ENCODE measurements at places on chromosomes 3 and 15. TPM values are rescaled to one million over a fixed set of nuclear protein-coding genes. Genes with fewer than 3 reads are reported as not detected.

DNA sequence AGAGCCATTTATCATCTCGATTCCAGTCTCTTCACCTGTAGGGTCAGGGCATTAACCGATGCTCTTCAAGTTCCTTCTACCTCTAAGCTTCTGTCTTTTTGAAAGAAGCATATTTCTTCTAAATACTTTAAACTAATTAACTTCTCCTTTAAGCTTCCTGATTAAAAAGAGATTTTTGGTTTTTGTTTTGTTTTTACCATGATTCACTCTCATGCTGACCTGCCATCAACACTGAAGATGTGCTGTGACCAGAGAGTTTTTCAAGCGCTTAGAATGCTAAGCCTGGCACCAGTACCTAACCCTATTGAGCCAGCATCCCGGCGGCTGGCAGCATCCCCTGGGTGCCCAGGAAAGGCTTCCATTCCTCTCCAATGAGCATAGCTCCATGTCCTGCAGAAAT, 89.3 kb downstream of the FOXP1 start:
- DNase-seq: no peak

- no peak for DNase-seq
Observed at GRCh38 chr3:35296533-35296932, 342.8 kb upstream of the ARPP21 start.

DNA sequence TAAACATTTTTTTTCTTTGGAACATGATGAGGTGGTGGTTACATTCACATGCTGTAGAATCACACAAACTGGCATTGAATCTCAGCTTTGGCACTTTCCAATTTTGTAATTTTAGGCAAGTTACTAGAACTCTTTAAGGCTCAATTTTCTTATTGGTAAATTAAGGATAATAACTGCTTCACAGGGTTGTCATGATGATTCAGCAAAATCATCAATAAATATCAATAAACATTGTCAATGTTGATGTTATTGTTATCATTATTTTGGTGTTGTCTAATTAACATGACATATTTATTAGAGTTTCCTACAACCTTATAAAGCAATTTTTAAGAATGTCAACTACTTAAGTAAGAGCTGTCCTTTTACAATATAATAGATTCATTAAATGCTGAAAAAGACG, 1.6 kb downstream of the MDFIC2 start:
- no peak for DNase-seq

DNA sequence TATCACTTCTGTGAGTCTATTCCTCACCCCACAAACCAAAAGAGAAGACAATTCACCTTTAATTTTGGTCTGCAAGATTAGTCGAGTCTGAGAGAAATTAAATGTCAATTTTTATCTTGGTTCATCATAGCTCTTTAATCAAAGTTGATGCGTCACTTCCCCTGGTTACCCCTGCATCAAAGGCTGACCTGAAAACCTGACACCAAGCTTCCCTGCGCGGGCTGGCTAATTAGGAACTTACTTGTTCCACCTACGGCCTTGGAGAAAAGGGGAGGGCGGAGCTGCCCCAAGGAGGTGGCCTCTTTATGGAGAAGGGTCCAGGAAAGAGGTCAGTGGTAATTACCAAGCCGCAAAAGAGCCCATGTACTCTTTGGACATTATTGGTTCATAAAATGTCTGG, 218.4 kb downstream of the ARRDC4 start:
- peak; percentile 30 for DNase-seq

GRCh38 chr3:18012436-18012835, 270.0 kb upstream of the TBC1D5 start:
- no peak for DNase-seq

DNA sequence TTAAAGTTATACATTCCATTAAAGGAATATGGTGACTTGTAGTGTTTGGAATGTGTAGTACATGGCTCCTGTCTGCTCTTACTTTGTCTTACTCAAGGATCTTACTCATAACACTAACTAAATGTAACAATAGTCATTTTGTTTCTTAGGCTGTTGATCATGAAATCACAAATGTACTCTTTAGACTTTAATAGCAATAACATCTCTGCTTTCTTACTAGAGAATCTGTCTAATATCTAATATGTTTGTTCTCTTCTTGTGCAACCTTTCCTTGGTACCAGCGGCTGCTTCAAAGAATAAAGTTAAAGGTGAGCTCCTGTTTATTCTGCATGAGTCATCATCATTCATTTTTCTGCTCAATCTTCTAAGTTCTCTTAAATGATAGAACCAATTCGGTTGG, 767.5 kb downstream of the CADM2 start:
- DNase-seq: no peak

DNA sequence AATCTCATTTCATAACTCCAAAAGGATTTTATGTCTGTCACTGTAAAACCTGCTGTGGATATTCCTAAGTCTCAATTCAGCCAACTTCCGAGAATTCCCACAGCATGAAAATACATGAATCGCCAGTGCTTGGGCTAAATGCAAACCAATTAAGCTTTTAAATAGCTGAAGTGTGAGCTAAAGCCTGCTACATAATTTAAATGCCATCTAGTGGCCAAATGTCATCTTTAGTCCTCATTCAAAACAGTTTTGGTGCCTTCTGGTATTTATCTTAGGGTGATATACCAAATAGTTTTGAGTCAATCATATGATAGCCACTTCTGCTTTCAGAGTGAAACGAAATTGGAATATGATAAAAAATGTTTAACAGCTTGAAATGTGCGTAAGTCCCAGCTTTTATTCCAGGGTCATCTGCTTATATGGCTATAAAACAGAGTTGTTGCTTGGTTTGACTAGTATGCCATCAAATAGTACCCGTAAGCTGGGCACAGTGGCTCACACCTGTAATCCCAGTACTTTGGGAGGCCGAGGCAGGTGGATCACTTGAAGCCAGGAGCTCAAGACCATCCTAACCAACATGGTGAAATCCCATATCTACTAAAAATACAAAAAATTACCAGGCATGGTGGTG, 41.8 kb upstream of the CCNL1 start:
- DNase-seq: peak; percentile 81

GRCh38 chr15:29065571-29065970, 179.8 kb downstream of the APBA2 start:
- DNase-seq: no peak

GRCh38 chr3:52931889-52932288, 34.5 kb upstream of the STIMATE start:
- no peak for DNase-seq

The CFAP161 gene
- total RNA-seq: not detected

The KCNH8 gene
- 3.4 TPM for total RNA-seq

The RLBP1 gene
- not detected for total RNA-seq

The HRG gene
- not detected for total RNA-seq

All from GM23338 (cell line).